Astrocyte of the spinal cord (primary cell): ENCODE measurements at places on chromosomes 7 and 10.
A peak's percentile ranks its signal among the peaks of the same experiment; 100 is the strongest.

DNA sequence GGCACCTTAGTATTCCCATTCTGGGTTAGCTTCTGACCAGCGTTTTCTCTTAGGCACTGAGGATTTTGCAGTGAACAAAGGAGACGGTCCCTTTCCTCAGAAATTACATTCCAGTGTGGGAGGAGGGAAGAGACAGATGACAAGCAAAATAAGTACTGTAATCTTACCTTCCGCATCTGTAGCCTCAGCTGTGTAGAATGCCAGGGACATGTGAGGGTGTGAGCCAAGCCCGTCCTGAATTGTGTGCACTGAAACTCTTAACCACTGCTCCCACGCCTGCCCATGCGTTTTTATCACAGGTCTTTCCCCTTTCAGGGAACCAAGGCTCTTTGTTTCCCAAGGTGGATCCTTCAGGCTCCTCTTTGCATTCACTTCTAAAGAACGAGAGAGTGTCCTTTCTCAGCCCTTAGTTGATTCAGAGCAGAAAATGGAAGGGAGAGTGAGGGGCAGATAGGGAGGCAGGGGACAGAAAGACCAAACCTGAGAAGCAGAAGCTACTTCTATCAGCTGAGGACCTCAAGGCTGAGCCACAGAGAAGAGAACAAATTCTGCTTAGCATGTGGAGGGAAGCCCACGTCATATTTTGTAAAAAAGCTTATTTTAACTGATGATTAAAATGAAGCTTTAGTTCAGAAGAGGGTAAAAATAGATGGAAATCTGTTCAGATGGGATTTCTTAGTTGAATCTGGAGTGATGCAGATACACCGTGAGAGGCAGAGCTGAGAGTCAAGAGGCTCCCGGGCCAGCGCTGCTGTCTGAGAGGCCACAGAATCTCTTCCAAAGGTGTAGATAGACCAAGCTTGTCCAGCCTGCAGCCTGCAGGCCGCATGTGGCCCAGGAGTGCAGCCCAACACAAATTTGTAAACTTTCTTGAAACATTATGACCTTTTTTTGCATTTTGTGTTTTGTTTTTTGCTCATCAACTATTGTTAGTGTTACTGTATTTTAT, 122.5 kb downstream of the CCNY start:
- no peak for DNase-seq

DNA sequence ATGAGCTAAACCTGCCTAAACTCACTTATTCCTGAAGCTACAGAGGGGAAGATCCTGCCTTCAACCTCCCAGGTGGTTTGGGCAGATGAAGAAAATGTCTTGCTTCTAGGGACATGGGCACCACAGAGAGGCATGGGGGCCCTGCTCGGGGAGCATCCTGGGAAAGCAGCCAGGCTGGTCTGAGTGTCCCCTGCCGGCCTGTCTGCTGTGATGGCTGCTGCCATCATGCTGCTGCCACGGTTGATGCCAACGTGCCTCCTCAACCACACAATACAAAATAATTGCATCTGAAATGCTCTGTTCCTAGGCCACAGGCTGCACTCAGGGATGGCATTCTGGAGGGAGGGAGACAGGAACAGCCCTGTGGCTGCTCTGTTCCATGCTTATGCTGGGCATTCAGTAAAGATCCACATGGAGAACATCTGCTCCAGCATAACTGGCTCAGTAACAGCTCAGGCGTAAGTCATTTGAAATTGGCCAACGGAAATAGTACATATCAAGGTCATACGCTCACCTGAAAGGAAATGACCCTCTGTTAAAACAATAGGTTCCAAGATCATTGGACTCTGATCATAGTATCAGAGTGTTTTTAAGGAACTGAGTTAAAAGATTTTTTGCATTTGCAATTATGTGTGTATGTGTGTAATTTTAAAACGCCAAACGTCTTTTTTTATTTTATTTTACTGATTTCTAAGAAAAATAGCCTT, 299.0 kb downstream of the TNS3 start:
- no peak for DNase-seq

DNA sequence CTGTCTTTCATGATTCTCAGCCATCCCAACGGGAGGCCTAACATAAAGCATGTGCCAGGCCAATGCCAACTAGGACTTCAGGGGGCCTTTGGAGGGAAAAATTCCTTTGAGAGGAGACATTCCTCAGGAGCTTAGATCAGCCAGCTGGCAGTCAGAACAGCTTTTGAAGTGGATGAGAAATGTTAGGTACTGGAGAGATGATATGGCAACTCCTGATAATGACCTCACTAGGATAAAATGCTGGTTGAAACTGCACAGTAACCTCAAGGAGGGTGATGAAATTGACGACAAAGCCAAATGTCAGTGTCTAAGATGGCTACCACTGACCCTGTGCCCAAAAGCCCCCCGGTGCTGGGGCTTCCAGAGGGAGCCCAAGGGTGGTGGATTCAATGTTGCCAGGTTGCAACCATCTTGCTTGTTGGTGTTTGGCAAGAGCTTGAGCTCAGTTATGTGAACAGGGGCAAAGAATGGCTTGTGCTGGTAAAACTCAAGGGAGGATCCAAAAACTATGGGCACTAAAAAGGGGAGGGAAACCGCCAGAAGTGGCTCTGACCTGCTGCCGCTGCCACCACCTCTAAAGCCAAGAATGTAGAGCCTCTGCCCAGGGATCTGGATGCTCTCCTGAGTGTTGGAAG, 121.2 kb downstream of the UBE2H start:
- peak; percentile 93 for DNase-seq

DNA sequence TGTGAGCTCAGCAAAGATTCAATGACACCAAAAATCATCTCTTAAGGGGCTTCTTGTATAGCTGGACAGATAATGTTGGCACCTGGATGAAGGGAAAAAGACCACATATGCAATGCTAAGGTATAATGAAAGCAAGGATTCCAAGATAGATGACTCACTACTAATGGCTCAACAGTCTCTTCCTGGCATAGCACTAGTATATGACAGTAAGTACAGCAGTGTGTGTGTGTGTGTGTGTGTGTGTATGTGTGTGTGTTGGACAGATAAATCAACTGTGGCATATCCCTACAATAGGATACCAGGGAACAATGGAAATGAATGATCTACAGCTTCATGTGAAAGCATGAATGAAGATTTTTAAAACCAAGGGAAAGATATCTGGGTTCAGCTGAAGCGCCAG, 257.1 kb downstream of the SFMBT2 start:
- DNase-seq = peak; percentile 19

DNA sequence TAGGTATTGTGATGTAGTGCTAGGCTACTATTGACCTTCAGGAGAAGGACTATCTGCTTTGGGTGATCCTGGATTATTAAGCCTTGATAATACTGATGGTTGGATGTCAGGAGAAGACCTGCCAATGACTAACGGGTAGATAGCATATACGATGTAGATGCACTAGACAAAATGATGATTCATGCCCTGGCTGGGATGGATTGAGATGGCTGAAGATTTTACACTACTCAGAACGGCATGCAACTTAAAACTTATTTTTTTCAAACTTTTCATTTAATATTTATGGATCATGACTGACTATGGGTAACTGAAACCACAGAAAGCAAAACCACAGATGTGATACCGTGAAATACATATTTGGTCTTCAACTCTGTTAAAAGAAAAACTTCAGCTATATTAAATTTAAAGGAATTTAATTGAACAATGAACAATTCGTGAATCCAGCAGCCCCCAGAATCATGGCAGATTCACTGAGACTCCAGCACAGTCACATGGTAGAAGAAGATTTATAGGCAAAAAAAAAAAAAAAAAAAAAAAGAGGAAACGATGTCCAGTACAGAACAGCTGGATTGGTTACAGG, 124.6 kb upstream of the CDK13 start:
- no peak for DNase-seq

GRCh38 chr7:88686468-88687229, 72.9 kb upstream of the ZNF804B start:
- no peak for DNase-seq

DNA sequence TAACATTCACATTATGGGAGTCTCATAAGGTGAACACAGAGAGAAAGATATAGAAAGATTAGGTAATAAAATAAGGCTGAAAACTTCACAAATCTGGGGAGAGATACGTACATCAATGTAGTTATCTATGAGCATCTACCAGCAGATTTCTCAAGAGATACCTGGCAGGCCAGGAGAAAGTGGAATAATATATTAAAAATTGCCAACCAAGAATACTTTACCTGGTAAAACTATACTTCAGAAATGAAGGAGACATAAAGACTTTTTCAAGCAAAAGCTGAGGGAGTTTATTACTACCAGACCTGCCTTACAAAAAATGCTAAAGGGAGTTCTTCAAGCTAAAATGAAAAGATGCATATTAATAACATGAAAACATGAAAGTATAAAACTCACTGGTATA, 78.8 kb upstream of the COMTD1 start:
- DNase-seq = no peak

DNA sequence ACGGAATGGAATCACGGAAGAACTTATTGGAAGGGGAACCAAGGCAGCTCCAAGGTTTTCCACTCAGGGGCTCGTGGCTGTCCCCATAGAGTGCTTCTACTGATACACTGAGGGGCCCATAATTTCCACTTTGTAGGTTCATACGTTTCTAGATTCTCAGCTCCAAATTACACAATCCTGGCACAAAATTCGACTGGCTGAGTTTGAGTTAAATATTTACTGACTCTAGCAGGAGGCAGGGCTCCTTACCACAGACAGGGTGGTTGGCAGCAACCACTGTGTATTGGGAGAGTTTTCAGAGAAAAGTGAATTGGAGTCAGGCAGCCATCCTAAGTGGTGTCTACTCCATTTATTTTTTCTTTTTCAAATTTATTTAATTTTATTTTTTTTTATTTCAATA, 55.4 kb upstream of the SEC61G start:
- DNase-seq = no peak

DNA sequence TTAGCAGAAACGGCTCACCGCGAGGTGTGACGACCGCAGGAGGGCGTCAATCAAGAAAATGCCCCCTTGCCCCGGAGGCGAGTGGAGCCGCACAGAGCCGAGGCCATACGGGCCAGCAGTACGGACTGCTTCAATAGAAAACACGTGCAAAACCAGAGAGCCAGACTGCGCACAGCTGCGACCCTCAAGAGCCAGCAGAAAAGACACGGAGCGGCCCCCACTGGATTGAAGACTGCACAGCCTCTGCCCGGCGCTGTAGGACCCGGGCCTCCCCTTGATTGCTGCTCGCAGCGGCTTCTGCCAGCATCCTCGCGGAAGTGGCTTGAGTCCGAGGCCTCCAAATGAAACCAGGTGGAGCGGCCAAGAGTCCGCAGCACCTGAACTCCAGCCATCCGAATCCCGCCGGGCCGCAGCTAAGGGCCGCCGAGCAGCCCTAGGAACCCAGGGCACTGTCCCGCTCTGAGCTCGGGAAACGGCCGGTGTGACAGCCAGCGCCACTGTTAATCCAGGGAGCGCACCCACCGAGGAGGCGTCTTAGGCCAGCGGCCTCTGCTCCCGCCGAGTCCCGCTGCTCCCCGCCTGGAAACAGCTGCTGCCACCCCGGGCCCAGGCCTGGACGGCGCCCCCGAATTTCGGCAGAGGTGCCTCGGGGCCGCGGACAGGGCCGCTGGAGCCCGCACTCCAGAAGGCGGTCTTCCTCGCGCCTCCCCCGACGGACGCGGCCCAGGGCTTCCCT, 660 bp upstream of the HHEX start:
- peak; percentile 48 for DNase-seq

- DNase-seq = no peak
Observed at GRCh38 chr7:129110258-129110981, 34.1 kb upstream of the TSPAN33 start.

GRCh38 chr7:91239772-91240171, 24.5 kb upstream of the FZD1 start:
- no peak for DNase-seq

DNA sequence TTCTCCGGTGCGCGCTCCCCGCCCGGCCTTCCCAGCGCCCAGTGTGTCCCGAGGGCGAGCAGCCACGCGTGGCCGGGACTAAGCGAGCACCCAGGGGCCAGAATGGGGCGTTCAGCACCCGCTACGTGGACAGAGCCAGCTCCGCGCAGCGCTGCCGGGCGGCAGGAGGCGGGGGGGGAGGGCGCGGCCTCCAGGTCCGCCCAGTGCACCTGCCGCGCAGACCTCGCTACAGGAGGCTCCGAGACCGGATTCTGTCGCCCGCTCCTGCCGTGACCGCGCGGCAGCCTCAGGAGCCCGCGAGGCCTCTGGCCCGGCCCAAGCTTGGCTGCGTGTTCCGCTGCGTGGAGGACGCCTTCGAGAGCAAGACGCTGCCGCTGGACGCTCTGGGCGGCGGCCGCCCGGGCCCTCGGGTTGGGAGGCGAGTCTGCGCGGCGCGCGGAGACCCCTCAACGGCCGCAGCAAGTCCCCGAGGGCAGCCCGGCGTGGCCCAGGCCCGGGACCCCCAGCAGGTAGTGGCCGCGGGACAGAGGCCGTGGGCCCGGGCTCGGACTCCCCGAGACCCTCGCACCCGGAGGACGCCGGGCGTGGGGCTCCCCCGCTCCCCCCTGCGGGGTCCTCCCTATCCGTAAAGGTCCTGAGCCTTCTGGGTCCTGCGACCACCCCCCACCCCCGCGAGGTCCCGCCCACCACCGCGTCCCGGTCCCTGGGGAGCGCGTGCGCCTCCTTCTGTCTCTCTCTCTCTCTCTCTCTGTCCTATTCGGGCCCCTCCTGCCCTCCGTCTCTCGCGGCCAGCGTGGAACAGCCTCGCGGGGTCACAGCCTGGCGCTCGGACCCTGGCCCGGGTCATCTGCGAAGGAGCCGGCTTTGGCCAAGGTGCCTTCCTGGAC, 904 bp upstream of the DPYSL4 start:
- DNase-seq = peak; percentile 5

DNA sequence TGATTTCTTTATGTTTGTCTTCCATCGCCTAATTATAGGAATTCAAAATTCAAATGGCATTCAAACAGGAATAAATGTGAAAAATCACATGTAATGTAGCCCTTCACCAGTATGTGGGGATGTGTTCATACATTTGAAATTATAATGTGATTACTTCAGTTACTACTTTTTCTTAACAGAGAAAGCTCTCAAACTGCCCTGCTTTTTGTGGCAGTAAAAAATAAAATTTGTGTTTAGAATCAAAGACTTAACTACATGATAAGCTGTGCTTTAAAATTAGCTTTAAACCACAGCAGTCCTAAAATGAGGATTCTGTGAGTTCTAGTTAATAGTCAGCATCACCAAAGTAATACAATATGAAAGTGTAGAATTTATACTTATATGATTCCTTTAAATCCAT, 7.8 kb upstream of the HERC4 start:
- peak; percentile 63 for DNase-seq
